ENCODE measurements at places on chromosomes 11 and 22.

GRCh38 chr22:48192071-48192470, 1429.6 kb downstream of the TBC1D22A start:
- no peak for DNase-seq

DNA sequence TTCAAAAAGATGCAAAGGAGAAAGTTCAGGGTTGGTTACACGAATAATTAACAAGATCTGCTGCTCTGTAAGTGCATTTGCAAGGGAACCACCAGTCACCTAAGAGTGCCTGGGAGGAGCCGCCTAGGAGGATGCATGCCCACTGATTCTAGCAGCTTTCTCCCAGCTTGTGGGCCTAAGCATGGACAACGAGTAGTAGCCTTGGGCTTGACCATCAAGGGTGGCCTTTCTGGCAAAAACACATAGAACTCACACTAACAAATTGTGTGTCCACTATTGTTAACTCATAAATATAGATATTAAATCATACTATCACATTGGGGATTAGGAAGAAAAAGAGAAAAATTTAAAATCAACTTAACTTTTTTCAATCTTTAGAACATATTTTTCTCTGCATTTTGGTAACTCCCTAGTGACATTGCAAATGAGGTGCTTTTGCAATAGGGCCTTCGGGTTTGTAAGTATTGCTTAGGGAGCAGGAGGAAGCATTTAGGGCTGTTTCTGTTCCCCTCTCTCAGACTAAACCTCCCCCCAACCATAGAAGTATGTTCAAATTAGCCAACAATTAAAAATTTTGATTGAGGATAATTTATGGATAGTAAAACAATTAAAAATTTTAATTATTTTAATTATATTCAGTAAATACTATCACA, 57.3 kb upstream of the CEP295 start:
- DNase-seq = no peak

- DNase-seq = no peak
Observed at GRCh38 chr11:128530118-128531074, 57.0 kb downstream of the ETS1 start.

GRCh38 chr11:391117-392017, 2.6 kb upstream of the PKP3 start:
- DNase-seq = no peak

- no peak for DNase-seq
Observed at GRCh38 chr11:978781-979180, 53.1 kb downstream of the AP2A2 start.

GRCh38 chr11:131385763-131386390, 15.5 kb downstream of the NTM start:
- DNase-seq = no peak

DNA sequence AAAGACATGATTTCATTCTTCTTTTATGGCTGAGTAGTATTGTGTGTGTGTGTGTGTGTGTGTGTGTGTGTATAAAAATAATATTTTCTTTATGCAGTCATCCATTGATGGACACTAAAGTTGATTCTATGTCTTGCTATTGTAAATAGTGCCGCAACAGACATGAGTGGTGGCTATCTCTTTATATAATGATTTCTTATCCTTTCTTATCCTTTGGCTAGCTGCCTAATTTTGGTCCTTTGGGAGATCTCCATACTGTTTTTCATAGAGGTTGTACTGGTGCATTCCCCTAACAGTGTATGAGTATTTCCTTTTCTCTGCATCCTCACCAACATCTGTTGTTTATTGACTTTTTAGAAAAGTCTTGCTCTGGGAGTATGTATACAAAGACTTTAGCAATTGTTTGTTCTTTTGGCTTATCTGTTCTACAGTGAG, 107.0 kb downstream of the STIM1 start:
- DNase-seq = no peak

Measured in cerebellar cortex (tissue), 1 donor.